Right atrium auricular region (tissue), 2 donors: ENCODE measurements at places on chromosomes 5 and 9. TPM values are rescaled to one million over a fixed set of nuclear protein-coding genes. Genes with fewer than 3 reads are reported as not detected.

MLLT3 gene
- total RNA-seq: 5.3 TPM

DNA sequence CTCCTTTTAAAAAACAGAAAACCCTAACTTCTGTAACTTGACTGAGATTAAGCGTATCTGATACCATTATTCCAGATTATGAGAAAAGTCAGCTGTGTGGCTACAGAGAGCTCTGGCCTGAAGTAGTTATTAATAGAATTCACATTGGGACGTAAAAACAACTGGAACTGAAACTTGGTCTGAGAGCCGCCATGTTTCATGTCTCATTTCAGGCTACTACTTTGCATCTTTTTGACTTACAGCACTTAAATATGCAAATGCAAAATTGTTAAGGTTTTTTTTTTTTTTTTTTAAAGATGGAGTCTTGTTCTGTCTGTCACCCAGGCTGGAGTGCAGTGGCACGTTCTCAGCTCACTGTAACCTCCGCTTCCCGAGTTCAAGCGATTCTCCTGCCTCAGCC, 25.2 kb downstream of the MAP3K1 start:
- no peak overlapping the region for H3K27ac ChIP-seq
- no peak for DNase-seq
- peaks cover 19% of the 10 kb centered on the region for H3K4me1 ChIP-seq
- H3K27me3 ChIP-seq: no peaks in the 10 kb centered on the region

PHF24 gene
- not detected for total RNA-seq

DNA sequence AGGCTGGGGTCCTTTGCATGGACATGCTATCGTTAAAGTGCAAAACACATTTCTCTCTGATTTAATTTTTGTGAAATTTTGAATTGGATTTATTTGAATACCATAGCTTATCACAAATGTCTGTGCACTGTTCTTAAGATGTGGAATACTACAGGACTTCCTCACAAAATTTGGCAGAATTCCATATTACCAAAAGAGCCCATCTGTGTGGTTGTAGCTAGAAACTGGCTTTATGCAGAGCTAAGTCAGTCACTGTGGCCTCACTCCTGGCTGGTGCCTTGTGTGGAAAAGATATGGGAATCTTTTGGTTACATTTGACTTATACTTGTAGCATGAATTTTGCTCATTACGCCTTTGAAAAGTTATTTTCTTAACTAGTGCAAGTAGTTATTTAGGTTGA, 35.5 kb downstream of the ACO1 start:
- no peak overlapping the region for H3K4me3 ChIP-seq
- H3K4me1 ChIP-seq: no peaks in the 10 kb centered on the region
- H3K27me3 ChIP-seq: no peaks in the 10 kb centered on the region
- DNase-seq: no peak

PCDHA6 gene
- total RNA-seq: 0.82 TPM

GRCh38 chr5:40154194-40154593, 525.5 kb upstream of the PTGER4 start:
- no peak for DNase-seq
- H3K27ac ChIP-seq: no peak overlapping the region
- H3K36me3 ChIP-seq: no peaks in the 10 kb centered on the region
- H3K4me1 ChIP-seq: no peaks in the 10 kb centered on the region
- H3K4me3 ChIP-seq: no peak overlapping the region

- H3K36me3 ChIP-seq: no peaks in the 10 kb centered on the region
- no peaks in the 10 kb centered on the region for H3K4me1 ChIP-seq
- DNase-seq: no peak
- no peak overlapping the region for H3K27ac ChIP-seq
- no peaks in the 10 kb centered on the region for H3K27me3 ChIP-seq
Measured at GRCh38 chr9:21434202-21435014, 5.8 kb upstream of the IFNA1 start.

FOXI1 gene
- total RNA-seq: not detected

- no peak overlapping the region for H3K4me3 ChIP-seq
- no peaks in the 10 kb centered on the region for H3K27me3 ChIP-seq
- H3K36me3 ChIP-seq: no peaks in the 10 kb centered on the region
- no peak for DNase-seq
Measured at GRCh38 chr5:97127727-97128126, 14.7 kb downstream of the LIX1 start.

GRCh38 chr9:23603311-23603710, 222.7 kb downstream of the ELAVL2 start:
- H3K4me1 ChIP-seq: no peaks in the 10 kb centered on the region
- H3K4me3 ChIP-seq: no peak overlapping the region
- H3K36me3 ChIP-seq: no peaks in the 10 kb centered on the region
- no peaks in the 10 kb centered on the region for H3K27me3 ChIP-seq

- no peak overlapping the region for H3K4me3 ChIP-seq
- DNase-seq: no peak
- no peaks in the 10 kb centered on the region for H3K27me3 ChIP-seq
- peaks cover 9% of the 10 kb centered on the region for H3K36me3 ChIP-seq
- no peak overlapping the region for H3K27ac ChIP-seq
Measured at GRCh38 chr5:135327429-135328127, 71.5 kb downstream of the MACROH2A1 start.

DNA sequence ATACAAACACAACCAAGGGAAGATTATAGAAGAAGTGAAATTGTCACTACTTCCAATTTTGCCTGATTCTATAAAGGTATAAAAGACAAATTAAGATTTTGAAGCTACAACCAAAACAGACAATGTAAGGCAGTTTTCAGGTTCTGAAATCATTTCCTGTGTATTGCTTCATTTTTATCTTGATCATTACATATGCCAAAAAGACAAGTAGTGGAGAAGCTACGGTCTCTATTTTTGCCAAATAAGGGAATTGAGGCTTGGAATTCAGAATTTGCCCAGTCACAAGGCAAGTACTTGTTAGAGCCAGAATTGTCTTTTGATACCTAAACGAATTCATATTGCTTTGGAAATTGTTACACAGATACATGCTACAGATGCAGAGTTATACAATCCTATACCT, 20.6 kb downstream of the EDIL3 start:
- DNase-seq: no peak
- H3K4me3 ChIP-seq: no peak overlapping the region
- no peaks in the 10 kb centered on the region for H3K27me3 ChIP-seq
- H3K4me1 ChIP-seq: no peaks in the 10 kb centered on the region
- no peaks in the 10 kb centered on the region for H3K36me3 ChIP-seq

- no peak for DNase-seq
- H3K27me3 ChIP-seq: no peaks in the 10 kb centered on the region
- no peak overlapping the region for H3K4me3 ChIP-seq
- no peaks in the 10 kb centered on the region for H3K4me1 ChIP-seq
- H3K27ac ChIP-seq: no peak overlapping the region
Measured at GRCh38 chr9:78871452-78872331, 574.8 kb downstream of the PSAT1 start.

- no peaks in the 10 kb centered on the region for H3K27me3 ChIP-seq
- peaks cover 20% of the 10 kb centered on the region for H3K4me1 ChIP-seq
- no peak overlapping the region for H3K4me3 ChIP-seq
- no peaks in the 10 kb centered on the region for H3K36me3 ChIP-seq
- H3K27ac ChIP-seq: no peak overlapping the region
Measured at GRCh38 chr9:114164191-114164794, 9.0 kb downstream of the COL27A1 start.

INPP5E gene
- total RNA-seq: 6.4 TPM

ARID3C gene
- not detected for total RNA-seq

DNA sequence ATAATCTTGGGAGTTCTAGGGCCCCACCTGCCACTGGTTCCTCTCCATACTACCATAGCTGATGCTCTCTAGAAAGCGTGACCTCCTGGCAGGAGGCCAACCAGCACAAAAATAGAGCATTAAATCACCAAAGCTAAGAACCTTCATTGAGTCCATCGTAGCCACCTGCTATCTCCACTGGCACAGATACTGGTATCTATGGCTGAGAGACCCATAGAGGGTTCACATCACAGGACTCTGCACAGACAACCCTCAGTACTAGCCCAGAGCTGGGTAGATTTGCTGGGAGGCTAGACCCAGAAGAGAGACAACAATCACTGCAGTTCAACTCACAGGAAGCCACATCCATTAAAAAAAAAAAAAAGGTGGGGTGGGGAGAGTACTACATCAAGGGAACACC, 509.1 kb downstream of the DTWD2 start:
- no peaks in the 10 kb centered on the region for H3K4me1 ChIP-seq
- no peak overlapping the region for H3K4me3 ChIP-seq
- DNase-seq: no peak
- no peaks in the 10 kb centered on the region for H3K36me3 ChIP-seq
- H3K27ac ChIP-seq: no peak overlapping the region
- no peaks in the 10 kb centered on the region for H3K27me3 ChIP-seq

DNA sequence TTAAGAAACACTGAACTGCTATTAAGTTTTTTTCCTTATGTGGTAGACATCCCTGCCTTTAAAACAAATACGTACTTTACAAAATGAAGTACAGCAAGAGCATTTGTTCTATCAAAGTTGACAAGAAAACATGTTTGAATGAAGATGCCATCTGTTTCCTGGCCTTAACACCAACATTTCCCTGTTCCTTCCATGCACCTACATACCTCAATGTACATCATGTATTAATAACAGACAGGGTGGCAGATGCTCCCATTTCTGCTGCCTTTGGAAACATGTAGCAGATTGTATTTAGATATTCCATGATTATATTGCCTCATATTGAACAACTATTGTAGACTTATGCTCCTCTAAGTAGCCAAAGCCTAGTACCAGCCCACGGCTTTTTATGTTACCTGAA, 104.4 kb downstream of the PJA2 start:
- no peak overlapping the region for H3K4me3 ChIP-seq
- DNase-seq: no peak
- H3K27ac ChIP-seq: no peak overlapping the region
- H3K4me1 ChIP-seq: no peaks in the 10 kb centered on the region

DNA sequence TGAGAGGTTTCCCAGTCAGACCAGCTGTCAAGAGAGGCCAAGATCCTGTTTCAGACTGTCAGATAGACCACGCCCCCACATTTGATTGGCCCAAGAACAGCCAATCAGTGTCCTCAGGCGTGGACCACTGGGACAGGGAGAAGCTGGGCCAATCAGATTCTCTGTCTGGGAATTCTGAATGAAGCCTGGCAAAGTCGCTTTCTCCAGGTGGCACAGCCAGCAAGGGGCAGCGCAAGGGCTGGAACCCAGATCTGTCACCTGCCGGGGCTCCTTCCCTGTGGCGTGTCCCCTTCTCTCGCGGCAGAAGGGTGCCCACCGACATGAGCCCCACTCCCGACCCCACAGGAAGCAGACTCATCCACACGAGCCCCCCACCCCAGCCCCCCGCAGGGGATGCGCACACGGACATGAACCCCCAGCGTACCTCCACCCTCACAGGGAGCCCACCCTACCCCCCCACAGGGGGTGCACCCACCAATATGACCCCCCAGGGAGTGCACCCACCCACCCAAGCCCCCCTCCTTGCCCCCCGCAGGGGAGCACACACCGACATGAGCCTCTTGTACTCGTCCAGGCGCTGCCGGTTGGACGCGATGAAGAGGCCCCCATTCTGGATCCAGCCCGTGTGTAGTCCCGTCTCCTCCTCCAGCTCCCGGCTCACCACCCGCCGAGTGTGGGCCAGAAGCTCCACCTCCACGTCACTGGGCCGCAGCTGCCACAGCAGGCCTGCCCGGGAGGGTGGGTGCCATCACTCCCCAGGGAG, 6.1 kb downstream of the SARDH start:
- no peak overlapping the region for H3K4me3 ChIP-seq
- H3K27me3 ChIP-seq: no peaks in the 10 kb centered on the region
- no peaks in the 10 kb centered on the region for H3K36me3 ChIP-seq
- no peaks in the 10 kb centered on the region for H3K4me1 ChIP-seq

- H3K4me1 ChIP-seq: peaks cover 59% of the 10 kb centered on the region
- H3K4me3 ChIP-seq: no peak overlapping the region
- no peaks in the 10 kb centered on the region for H3K36me3 ChIP-seq
- H3K27me3 ChIP-seq: no peaks in the 10 kb centered on the region
- H3K27ac ChIP-seq: no peak overlapping the region
Measured at GRCh38 chr9:114209151-114209550, 53.8 kb downstream of the COL27A1 start.

OLFM1 gene
- total RNA-seq: 9.7 TPM
